ENCODE measurements at places on chromosomes 3 and 15.

DNA sequence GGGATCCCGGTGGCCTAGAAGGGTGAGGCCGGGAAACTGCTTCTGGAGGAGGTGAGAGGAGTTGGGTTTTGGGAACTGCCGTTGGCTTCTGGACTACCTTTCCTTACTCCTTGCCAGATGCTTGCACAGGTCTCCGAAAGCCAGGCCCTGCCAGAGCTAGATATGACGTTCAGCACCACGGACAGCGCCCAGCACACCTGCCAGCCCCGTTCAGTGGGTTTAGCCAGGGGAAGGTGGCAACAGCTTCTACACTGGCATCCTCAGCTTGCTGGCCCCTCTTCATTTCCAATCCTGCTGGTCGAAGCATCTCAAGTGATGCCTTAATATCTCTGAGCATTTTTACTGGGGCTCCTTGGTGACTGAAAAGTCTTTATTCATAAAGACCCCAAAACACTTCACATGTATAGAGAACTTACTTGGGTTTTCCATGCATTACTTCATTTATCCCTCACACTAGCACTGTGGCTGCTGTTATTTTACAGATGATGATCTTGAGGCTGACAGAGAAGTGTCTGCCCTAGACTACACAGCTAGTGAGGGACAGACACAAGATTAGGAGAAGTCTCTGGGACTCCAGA is 21.9 kb downstream of the HCN4 start:
- no peak for DNase-seq

DNA sequence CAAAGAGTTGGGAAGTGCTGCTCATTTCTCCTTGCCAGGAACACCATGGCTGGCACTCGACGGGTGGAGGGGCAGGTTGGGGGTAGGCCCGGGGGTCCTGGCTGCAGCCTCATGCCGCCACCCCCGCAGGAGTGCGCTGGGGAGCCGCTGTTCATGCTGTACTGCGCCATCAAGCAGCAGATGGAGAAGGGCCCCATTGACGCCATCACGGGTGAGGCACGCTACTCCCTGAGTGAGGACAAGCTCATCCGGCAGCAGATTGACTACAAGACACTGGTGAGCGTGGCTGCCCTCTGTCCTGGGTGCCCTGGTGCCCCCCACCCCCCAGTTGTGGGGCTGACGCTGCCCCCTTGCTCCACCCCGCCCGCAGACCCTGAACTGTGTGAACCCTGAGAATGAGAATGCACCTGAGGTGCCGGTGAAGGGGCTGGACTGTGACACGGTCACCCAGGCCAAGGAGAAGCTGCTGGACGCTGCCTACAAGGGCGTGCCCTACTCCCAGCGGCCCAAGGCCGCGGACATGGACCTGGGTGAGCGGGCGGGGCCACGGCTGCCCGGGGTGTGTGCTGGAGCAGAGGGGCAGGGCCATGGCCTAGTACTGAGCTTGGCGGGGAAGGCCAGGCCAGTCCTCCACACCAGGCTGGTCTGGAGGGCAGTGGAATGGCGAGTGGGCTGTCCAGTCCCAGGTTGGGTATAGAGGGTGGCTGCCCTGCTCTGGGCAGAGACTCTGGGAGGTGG is 45.1 kb downstream of the PLXNA1 start:
- DNase-seq: no peak

DNA sequence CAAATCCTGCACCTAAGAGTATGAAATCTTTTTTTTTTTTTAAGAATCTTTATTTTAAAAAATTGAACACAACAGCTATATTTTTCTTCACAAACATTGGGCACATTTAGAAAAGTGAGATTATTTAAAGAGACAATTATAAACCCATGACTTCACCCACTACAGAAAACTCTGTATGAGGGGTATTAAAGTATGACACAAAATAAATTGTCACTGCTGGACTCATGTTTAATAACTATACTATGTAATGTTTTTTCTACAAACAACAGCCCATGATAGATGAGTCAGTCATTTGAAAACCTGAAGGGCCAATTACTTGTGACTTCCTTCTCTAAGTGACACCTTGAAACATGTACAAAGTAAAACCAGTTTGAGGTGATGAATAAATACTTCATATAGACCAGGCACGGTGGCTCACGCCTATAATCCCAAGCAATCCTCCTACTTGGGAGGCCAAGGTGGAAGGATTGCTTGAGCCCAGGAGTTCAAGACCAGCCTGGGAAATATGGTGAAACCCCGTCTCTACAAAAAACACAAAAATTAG is 36.0 kb downstream of the AQR start:
- DNase-seq: no peak

- no peak for DNase-seq
Measured at GRCh38 chr15:60353245-60353920, 44.4 kb downstream of the ANXA2 start.
